ENCODE measurements at places on chromosomes 12 and 14.
A peak's percentile ranks its signal among the peaks of the same experiment; 100 is the strongest.

GRCh38 chr12:202081-202731, 11.8 kb downstream of the SLC6A12 start:
- no peak for DNase-seq

- DNase-seq: no peak
Observed at GRCh38 chr14:22510527-22511110, 78.4 kb downstream of the DAD1 start.

- no peak for DNase-seq
Observed at GRCh38 chr14:100857923-100858837, 32.3 kb downstream of the MEG3 start.

- no peak for DNase-seq
Observed at GRCh38 chr12:71071536-71072097, 86.2 kb downstream of the TSPAN8 start.

DNA sequence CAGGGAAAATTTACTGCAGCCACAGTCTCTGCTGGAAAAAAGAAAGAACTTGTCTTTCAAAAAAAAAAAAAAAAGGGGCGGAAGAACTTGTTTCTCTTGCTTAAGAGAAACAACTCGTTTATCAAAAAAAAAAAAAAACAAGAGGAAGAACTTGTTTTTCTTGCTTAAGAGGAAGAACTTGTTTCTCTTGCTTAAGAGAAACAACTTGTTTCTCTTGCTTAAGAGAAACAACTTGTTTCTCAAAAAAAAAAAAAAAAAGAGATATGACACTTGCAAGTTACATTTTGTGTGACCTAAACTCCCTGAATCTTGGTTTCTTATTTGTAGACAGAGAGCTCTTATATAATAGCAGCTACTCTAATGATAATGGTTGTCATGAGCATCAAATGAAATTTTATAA, 44.7 kb upstream of the USP15 start:
- no peak for DNase-seq

- no peak for DNase-seq
Observed at GRCh38 chr12:20490213-20490612, 121.9 kb downstream of the PDE3A start.

DNA sequence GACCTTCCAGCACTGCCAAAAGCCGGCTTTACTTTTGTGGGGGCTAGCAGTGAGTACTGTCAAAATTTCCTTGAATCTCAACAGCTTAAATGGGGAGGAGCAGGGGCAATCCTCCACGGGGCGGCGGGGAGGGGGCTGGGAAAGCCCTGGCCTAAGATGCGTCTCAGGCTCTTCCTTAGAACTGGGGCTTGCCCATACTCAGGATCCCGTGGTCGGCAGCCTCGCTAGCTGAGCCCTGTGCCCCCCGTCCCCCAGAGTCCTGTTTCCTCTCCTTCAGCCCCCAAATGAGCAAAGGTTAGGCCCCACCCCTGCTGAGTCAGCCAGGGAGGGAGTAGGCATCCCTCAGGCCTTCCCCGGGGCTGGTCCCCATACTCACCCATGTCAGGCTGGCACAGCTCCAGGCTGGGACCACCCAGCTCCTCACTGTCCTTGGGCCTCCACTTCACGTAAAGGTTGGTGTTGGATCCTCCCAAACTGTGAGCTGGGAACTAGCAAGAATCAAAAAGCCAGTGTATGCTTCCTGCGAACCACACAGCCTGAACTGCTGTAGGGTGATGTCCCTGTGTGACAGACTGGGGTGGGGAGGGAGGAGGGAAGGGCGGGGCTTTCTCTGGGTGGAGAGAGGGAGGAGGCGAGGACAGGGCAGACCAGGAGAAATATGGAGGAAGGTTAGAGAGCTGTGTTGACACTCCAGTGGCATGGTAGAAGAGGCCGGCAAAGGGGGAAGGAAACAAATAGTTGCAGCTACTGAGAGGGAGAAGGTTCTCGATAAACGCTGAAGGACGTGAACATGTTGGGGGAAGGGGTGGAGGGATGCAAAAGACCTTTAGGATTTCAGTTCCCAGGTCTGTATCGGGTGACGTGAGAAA, 5.9 kb upstream of the BAZ2A start:
- DNase-seq: peak; percentile 73

Measured in omental fat pad (tissue), 4 donors.